ENCODE measurements at places on chromosomes 11 and 22.
A peak's percentile ranks its signal among the peaks of the same experiment; 100 is the strongest.

GRCh38 chr22:42357634-42358296 lies 74.4 kb downstream of the NFAM1 start:
- DNase-seq = no peak

DNA sequence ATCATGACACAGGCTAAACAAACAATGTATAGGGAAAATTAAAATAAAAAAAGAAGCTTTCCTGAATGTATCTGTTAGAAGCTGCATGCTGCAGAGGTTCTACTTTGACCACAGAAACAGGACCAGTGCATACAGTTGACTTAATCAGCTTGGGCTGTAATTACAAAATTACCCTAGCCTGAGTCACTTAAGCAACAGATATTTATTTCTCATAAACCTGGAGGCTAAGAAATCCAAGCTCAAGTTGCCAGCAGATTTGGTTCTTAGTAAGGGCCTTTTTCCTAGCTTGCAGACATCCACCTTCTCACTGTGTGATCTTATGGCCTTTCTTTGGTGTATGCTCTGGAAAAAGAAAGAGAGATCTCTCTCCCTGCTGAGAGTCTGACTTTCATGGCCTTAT lies 946.5 kb upstream of the RAG2 start:
- no peak for DNase-seq

- no peak for DNase-seq
Measured at GRCh38 chr11:19766206-19766605, 53.6 kb downstream of the NAV2 start.

- no peak for DNase-seq
Measured at GRCh38 chr11:109166441-109166840, 255.5 kb upstream of the C11orf87 start.

DNA sequence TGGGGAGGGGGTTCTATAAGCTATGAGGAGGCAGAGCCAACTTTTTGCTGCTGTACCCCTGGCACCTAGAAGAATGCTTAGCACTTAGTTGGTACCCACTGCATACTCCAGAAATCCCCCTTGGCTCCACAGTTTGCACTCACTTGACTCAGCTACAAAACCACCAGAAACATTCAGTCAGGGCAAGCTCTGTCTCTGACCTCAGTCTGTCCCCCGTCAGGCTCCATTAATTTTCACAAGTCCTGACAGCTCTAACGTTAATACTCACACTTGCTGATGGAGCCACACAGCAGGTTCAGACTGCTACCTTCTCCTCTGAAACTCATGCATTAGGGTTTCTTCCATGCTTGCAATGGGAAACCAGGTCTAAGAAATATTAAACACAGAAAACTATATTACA lies 81.7 kb downstream of the MPPED2 start:
- DNase-seq = no peak

DNA sequence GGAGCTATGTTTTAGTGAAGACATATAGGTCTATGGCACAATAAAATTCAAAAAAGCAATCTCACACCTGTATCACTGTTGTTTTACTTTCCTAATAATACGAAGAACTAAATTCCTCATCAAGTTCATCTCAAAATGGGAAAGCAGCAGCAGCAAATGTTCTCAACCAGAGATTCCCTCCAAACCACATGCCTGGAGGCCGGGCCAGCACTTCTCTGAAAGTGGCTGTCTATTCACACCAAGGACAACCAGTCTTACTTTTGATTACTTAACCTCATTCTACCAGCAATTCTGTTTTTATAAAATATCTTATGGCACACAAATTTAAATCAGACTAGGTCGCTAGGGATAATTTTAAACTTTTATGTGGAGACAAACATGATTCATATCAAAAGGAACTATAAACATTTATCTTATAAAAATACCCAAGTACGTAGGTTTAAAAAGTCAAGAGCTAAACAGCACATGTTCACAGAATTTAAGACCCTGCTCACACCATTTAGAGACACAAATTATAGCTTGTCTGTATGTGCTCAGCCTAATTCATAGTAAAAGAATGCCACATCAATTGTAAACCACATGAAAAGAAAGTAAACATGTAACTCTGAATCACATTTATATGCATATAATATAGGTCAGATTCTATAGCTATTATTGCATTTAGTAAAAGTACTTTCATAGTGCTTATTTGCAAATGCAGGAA lies 46.1 kb downstream of the RRAS2 start:
- DNase-seq = no peak

- DNase-seq = no peak
Measured at GRCh38 chr22:48742191-48742555, 1085.5 kb downstream of the BRD1 start.

GRCh38 chr11:126840201-126840886 lies 160.2 kb downstream of the KIRREL3 start:
- DNase-seq = no peak

GRCh38 chr11:109026891-109027489 lies 362.1 kb downstream of the DDX10 start:
- DNase-seq = no peak

- no peak for DNase-seq
Measured at GRCh38 chr11:34855021-34855753, 61.0 kb downstream of the APIP start.

- peak; percentile 7 for DNase-seq
Measured at GRCh38 chr11:84720706-84721402, 906.3 kb downstream of the DLG2 start.

GRCh38 chr11:99069856-99070444 lies 49.2 kb downstream of the CNTN5 start:
- DNase-seq = peak; percentile 14

DNA sequence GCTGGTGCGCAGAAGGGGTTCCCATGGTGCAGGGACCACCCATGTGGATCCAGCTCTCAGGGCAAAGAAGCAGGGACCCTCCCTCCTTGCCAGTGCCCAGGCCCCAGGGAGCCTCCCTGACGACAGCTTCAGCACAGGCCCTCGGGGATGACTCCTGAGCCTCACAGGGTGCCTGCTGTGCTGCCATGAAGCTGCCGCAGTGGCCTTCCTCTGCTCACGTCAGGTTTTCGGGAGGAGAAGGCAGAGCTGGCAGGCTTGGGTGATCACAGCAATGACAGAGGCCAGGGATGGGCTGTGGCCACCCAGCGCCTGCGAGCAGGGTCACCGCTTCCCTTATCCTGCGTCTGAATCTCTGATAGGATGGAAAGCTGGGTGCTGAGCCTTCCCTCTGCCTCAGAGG lies 276.2 kb downstream of the BRD1 start:
- DNase-seq = no peak

DNA sequence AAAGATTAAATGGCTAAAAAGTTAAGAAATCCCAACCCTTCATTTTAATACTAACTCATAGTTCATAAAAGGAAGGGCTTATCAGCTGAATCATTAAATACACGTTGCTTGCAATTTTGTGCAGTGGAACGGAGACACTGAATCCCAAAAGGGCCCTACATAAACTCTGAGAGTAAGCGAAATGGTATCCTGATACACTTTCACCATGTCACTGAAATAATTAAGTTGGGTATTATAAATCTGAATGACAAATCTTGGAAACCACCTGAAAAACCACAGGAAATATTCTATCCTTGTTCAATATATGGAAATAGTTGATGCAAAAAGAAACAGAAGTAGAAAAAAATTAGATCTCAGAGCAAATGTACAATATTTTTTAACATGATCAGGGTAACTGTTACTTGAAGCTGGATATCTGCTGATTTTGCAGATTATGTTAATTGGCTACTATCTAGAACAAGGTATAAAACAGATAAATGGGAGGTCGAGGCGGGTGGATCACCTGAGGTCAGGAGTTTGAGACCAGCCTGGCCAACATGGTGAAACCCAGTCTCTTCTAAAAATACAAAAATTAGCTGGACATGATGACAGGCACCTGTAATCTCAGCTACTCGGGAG lies 55.1 kb downstream of the MAML2 start:
- no peak for DNase-seq

DNA sequence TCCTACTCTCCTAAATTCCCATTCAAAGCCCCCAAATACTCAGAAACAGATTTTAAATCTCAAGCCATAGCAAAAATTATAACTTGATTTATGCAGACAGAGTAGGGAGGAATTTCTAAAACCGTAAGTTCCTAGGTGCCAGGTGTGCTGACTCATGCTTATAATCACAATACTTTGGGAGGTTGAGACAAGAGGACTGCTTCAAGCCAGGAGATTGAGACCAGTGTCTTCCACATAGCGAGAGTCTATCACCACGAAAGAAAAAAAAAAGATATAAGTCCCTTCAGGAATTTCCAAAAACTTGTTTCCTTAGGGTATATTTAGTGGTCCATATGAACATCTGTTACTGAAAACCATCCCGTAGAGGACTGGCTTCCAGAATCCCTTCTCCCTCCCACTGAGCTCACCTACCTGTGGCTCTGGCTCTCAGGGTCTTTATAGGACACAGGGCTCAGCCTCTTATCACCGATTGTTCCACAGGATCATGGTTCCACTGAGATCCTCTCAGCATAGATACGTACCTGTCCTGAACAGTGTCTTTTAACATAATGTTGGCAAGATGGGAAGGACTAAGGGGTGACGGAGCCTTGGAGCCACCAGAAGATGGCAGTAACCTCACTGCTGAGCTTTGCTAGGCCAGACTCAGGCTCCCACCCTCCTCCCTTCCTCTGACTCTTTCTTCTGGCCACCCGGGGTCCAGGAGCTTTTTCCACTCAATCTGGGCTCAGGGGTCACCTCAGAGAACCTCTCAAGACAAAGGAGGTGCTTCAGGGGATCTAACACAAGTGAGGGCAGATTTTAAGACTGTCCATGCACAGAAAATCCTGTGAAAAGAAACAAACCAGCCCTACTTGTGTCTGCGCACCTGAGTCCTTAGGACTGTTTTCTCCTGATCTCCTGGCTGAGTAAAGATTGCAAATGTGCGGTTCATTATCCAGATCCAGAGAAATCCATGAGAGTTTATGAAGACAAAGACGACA lies 117.5 kb upstream of the TOP3B start:
- DNase-seq = peak; percentile 50

- no peak for DNase-seq
Measured at GRCh38 chr11:57301711-57302423, 22.9 kb downstream of the TNKS1BP1 start.

DNA sequence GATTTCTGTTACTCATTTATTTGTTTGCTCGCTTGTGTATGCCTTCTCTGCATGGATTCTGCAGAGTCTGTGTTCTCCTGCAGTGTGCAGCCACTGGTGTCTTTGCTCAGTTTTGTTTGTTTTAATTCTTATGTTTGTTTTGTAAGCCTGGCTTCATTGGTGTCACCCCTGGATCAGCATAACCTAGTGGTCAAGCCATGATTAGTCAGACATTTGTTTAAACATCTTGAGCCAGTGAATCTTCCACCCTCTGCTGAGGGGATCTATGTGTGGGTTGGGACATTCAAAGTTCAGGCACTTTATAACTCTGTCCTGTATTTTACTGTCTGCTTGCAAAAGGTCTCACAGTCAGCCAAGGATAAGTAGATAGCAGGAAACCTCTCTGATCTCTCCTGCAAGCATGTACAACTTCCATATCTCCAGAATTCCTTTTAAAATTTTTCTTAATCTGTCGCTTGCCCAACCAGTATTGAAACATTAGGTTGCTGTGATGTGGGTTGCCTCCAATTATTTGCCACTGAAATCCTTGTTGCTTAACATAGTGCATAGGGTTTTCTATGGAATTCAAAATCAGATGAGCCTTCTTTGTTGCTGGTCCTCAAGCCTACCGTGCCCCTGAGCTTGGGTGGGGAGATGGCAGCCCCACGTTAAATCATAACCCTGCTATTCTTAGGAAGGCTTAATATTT lies 86.8 kb downstream of the KCNQ1OT1 start:
- DNase-seq = no peak

DNA sequence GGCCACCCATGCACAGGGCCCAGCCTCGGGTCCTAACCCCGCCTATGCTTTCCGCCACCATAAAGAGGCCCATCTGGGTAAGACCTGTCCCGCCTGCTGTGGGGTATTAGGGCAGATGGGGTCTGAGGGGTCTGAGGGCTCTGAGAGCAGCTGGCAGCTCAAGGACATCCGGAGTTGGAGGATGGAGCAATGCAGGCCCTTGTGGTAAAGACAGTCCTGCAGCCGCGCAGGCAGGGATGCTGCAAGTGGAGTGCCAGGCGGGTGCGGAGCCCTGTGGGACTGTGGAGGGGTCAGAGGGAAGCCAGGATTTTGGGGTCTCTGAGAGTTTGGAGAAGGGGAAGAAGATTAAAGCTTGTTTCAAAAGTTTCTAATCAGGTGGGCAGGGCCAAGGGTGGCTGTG lies 81.3 kb upstream of the PITPNB start:
- no peak for DNase-seq

GRCh38 chr22:41805639-41806038 lies 5.2 kb downstream of the CCDC134 start:
- no peak for DNase-seq

DNA sequence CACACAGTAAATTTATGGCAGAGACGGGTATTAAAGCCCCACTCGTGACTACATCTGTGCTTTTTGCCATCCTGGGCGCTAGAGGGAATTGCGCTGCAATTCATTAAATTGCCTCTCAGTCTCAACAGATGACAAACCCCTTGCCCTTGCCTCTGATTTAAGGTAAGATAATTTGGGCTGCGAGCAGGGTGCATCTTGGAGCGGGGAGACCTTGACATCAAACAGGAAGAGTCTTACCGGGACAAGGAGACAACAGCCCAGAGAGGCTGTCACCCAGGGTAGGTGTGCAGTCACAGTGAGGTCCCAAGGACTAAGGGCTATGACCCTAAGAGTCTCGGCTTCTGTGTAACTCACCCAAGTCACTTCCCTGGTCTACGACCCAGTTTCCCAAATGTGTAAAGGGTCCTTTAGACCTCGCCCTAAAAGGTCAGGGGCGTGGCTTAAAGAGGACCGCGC lies 449 bp upstream of the TOM1 start:
- no peak for DNase-seq

DNA sequence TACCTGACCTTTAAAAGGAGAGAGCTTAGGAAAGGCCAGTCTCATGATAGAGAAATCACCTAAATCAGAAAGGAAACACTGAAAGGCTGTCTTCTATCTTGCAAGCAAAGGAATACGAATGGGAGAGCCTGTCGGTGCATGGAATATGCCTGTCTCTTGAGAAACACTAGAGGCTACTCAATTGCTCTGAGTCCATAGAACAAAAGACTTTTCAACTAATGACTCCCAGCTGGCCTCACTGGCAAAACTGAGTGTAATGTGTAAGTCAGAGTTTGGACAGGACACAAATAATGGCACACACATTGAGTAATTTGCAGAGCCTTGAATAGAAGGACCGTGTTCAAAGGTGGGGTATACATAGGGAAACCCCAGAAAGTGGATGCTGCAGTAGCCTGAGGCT lies 171.0 kb upstream of the ARHGAP20 start:
- DNase-seq = no peak

- no peak for DNase-seq
Measured at GRCh38 chr11:26971961-26972360, 22.0 kb upstream of the FIBIN start.

DNA sequence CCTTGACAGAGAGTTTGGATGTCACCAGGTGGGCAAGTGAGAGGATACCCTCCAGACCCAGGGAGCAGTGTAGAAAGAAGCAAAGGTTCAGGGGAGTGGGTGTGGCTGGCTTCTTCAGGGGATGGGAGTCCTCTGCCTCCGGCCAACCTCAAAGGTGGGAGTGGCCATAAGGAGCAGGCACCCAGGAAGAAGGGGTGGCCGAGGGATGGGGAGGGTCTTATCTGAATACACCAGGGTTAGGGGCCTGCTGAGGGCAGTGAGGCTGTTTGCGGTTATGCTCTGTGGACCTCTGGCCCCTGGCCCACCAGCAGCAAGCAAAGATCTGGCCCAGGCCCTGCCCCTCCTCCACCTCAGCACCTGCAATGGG lies 6.2 kb downstream of the NFAM1 start:
- DNase-seq = no peak

Measured in NB4 (cell line).